ENCODE measurements at places on chromosomes 11 and 22.

GRCh38 chr22:36678477-36678876, 25.1 kb downstream of the CACNG2 start:
- DNase-seq, result no peak

DNA sequence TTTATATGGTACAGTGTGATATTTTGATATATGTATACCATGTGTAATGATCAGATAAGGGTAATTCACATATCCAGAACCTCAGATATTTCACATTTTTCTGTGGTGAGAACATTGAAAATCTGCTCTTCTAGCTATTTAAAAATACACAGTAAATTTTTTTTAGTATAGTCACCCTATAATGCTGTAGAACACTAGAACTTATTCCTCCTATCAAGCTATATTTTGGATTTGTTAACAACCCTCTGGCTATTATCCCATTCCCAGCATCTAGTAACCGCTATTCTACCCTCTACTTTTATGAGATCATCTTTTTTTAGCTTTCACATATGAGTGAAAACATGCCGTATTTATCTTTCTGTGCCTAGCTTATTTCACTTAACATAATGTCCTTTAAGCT, 65.5 kb upstream of the SYT9 start:
- DNase-seq, result no peak

GRCh38 chr11:13728076-13728475, 59.6 kb downstream of the FAR1 start:
- DNase-seq, result no peak

DNA sequence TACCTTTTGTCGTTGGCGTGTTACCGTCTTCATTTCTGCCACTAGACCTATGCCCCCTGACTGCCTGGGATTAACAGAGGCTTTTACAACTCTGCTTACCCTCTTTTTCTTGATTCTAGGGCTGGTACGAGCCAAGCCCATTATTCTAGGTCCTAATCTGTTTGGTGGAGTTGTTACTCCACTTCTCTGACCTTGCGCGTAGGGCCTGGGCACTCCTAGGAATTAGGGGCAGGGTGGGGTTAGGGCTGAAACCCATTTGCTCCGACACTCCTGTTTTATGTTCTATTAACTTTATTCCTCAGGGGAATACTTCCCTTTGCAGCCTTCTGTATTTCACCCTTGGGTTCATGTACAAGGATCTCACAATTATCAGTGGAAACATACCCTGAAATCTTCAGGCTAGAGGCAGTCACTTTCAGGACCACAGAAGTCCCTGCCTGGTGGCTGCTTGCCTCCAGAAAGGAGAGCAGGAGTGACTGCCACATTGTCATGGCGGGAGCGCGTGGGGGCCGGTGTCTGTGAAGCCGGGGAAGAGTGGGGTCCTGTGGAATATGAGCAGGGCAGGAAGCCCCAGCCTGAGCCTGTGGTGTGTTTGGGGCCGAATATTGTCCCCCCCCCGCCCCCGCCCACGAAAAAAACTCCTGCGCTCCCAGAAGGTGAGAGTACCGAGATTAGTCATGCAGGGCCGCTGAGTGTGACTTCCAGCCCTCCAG, 731 bp upstream of the SLC37A2 start:
- DNase-seq, result no peak

GRCh38 chr22:31943206-31943977, 943 bp upstream of the YWHAH start:
- DNase-seq, result no peak

DNA sequence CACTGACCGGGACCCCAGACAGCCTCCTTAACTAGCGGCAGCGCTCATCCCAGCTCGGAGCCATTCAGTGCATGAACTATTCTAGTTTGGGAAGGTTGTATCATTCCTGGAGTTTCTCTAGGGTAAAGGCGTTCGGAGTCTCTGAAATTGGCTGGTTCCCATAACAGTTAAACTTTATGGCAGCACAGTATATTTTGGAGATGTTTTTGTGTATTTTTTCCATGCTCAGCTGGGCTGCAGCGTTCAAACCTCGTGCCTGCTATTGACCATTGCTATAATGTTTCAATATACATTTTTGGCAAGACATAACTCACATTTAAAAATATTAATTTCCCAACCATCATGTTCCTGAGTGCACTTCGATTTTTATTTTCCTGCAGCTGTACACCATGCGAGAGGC, 169.7 kb downstream of the ST3GAL4 start:
- no peak for DNase-seq

DNA sequence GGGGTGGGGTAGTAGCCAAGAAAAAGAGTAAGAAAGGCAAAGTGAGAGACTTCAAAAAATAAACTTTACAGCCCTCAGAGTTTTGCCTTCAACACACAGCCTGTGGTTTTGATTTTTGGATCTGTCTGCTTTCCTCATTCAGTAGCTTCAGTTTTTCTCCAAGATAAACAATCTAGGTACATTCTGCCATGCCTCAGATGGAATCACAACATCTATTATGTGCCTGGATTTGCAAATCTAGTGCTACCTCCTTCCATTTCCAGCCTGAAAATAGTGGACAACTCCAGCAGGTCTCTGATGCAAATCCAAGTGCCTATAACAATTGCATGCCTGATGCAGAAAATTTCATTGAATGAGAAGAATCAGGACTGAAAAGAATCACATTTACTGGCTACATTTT, 206.6 kb upstream of the GUCY1A2 start:
- DNase-seq, result no peak

DNA sequence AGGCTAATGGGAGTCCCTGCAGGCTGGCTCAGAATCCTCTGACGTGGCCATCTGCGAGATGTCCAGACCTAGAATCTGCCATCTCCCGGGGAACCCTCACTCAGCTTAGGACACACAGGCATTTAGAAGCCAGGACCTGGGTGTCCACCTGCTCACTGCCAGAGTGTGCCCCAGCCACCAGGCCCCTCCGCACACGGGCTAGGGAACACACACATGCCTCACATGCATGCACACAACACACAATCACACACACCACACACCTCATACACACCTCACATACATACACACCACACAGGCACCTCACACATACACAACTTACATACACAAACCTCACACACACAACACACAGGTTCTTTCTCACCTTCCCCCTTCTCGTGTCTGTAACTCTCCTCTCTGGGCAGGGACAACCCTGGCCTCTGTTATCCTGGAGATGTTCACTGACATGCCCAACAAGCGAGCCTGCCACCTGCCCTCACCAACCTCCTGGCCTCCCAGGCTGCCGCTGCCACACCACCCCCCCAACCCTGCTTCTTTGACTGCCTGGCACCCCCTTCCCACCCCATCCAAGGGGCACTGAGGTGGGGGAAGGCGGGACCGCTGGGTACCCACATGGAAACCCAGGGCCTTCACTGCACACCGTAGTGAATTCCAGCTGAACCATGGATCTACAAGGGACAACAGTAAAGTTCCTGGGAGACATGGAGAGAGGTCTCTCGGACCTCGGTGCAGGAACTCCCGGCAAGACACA, 38.1 kb downstream of the GNB1L start:
- no peak for DNase-seq

- no peak for DNase-seq
Measured at GRCh38 chr11:119754199-119754598, 25.2 kb upstream of the NECTIN1 start.

DNA sequence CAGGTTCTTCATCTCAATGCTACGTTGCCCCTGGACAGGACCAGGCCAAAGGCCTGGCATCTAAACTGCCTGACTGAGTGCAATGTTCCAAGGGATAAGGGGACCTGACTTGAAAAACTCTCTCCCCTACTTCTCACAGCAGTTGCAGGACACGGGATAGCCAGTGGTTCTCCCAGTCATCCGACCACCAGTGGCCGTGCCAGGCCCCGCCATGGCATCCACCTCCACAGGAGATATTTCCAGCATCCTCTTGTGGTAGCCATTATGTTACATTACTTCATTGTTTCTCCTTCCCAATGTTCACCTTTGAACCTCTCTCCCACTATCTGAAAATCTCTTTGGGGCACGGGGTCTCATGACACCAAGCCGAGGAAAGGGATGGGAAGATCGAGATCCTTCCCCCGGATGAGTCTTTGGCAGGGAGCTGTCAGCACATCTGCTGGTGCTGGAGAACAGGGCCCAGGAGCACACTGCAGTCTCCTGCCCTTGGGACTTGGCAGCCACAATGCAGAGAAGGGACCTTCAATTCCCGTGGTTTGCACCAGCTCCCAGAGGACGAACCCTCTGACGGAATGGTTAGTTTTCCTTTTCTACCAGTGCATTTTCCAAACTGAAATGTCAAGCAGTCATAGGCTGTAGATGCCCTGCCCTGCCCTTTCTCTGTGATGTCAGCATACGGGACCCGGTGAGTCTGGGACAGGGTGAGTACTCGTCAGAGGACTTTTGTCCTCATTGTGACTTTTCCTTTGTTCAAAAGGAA, 121.2 kb downstream of the ETS1 start:
- no peak for DNase-seq

- no peak for DNase-seq
Measured at GRCh38 chr22:35523167-35523947, 17.3 kb upstream of the RASD2 start.

GRCh38 chr11:14756349-14756748, 112.7 kb downstream of the PDE3B start:
- DNase-seq, result no peak

GRCh38 chr11:102929972-102930371, 25.6 kb downstream of the MMP13 start:
- no peak for DNase-seq
